B cell (primary cell): ENCODE measurements at places on chromosomes 5 and 9. TPM values are rescaled to one million over a fixed set of nuclear protein-coding genes. Genes with fewer than 3 reads are reported as not detected.

DNA sequence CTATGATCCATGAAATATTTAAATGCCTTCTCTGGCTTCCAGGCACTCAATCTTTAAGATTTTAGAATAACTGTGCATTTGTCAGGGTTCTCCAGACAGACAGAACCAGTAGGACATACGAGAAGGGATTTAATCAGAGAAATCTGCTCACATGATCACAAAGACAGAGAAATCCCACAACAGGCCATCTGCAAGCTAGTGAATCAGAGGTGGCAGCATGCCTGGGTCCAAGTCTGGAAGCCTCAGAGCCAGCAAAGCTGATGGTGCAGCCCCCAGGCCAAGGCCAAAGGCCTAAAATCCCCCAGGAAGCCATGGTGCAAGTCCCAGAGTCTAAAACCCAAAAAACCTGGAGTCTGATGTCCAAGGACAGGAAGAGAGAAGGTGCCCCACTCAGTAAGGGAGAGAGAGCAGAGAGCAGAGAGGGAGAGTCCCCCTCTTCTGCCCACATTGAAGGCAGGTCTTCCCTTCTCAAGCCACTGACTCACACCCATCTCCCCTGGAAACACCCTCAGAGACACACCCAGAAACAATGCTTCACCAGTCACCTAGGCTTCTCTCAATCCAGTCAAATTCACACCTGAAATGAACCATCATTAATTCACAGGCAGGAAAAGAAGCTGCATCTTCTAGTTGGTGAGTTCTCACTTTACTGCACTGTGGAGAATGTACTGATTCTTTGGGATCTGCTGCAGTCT is 48.7 kb downstream of the CAMSAP1 start:
- no peaks in the 10 kb centered on the region for H3K27me3 ChIP-seq
- DNase-seq, result no peak
- no peak overlapping the region for H3K4me3 ChIP-seq
- no peak overlapping the region for H3K27ac ChIP-seq
- no peaks in the 10 kb centered on the region for H3K4me1 ChIP-seq

GRCh38 chr9:13267743-13268142 is 11.7 kb downstream of the MPDZ start:
- no peaks in the 10 kb centered on the region for H3K27me3 ChIP-seq
- no peak for DNase-seq
- H3K4me3 ChIP-seq, result no peak overlapping the region
- H3K36me3 ChIP-seq, result no peaks in the 10 kb centered on the region
- no peaks in the 10 kb centered on the region for H3K4me1 ChIP-seq

DNA sequence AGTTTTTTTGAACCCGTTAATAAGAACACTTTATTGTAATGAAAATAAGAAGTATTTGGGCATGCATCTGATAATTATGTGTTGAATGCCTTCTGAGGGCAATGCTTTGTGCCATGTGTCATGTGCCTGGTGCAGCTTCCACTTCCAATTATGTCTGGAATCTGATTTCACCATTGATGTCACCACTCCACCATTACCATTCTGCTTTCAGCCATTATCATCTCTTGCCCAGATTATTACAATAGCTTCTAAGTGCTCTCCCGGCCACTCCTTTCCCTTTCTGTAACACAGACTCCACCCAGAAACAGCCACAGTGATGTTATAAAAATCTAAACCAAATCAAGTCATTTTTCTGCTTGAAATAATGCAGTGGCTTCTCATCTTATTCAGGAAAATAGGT is 171.7 kb downstream of the C9orf152 start:
- no peak overlapping the region for H3K27ac ChIP-seq
- no peaks in the 10 kb centered on the region for H3K4me1 ChIP-seq
- no peaks in the 10 kb centered on the region for H3K36me3 ChIP-seq
- H3K4me3 ChIP-seq, result no peak overlapping the region
- no peaks in the 10 kb centered on the region for H3K27me3 ChIP-seq

GABBR2 gene
- polyA plus RNA-seq, result 0.03 TPM in 1 of 2 replicates, not detected in the other

- H3K4me3 ChIP-seq, result no peak overlapping the region
- H3K27me3 ChIP-seq, result no peaks in the 10 kb centered on the region
- no peaks in the 10 kb centered on the region for H3K4me1 ChIP-seq
- DNase-seq, result no peak
- H3K36me3 ChIP-seq, result no peaks in the 10 kb centered on the region
Observed at GRCh38 chr9:112501287-112501686, 14.7 kb downstream of the KIAA1958 start.

DNA sequence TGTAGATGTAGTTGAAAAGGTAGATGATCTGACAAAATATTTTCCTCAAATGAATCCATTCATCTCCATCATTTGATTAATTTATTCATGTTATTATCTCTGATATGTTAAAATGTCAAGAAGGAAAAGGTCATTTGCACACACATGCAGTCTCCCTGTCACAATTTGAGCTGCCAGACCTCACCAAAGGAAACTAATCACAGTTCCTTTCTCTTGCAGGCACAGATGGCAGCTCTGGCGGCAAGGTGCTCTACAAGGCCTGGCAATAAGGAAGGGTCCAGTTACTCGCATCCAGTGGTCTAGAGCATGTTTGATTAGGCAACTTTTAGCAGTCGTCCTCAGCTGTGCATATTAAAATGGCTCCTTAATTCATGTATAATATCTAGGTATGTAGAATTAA is 120.1 kb downstream of the FEM1C start:
- H3K36me3 ChIP-seq, result no peaks in the 10 kb centered on the region
- no peaks in the 10 kb centered on the region for H3K27me3 ChIP-seq
- H3K27ac ChIP-seq, result no peak overlapping the region
- no peak for DNase-seq
- H3K4me3 ChIP-seq, result no peak overlapping the region

QRFP gene
- polyA plus RNA-seq, result 0.07 TPM in 1 of 2 replicates, not detected in the other

GRCh38 chr5:96716716-96717115 is 54.5 kb downstream of the CAST start:
- H3K36me3 ChIP-seq, result peaks cover 1% of the 10 kb centered on the region
- no peak overlapping the region for H3K27ac ChIP-seq
- H3K4me3 ChIP-seq, result no peak overlapping the region
- peaks cover 8% of the 10 kb centered on the region for H3K4me1 ChIP-seq

CTXN3 gene
- polyA plus RNA-seq, result not detected in 2 replicates

DNA sequence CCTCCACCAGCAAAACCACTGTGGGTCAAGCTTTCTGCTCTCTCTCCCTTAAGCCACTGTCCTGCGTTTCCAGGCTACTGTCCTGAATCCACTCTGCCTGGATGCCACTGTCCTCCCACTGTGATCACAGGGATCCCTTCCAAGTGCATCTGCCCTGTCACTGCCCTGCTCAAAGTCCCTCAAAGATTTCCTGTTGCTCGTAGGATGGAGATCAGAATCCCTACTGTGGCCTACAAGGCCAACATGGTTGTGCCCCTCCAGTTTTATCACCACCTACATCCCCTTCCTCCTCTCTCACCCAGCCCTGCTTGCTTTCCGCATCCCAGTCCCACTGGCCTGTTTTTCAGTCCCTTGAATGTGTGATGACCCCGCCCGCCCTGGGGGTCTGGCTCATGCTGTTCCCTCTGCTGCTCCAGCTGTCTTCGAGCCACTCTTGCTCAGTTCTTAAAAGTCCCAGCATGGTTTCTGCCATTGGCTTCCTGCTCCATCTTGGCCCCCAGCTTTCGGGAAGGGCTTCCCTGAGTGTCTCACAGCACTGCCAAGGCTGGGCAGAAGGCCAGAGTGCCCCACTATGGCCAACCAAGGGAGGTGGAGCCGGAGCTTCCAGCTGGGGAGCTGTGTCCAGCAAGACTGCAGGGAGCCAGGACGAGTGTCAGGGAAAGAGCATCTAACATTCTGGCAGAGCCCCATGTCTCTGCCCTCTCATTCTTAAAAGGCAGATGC is 12.9 kb upstream of the FRRS1L start:
- H3K4me1 ChIP-seq, result no peaks in the 10 kb centered on the region
- no peak overlapping the region for H3K27ac ChIP-seq
- no peak for DNase-seq
- H3K4me3 ChIP-seq, result no peak overlapping the region

GRCh38 chr5:115774684-115775083 is 41.8 kb downstream of the CDO1 start:
- H3K4me1 ChIP-seq, result no peaks in the 10 kb centered on the region
- H3K27ac ChIP-seq, result no peak overlapping the region
- no peak overlapping the region for H3K4me3 ChIP-seq
- no peak for DNase-seq
- H3K36me3 ChIP-seq, result no peaks in the 10 kb centered on the region
- no peaks in the 10 kb centered on the region for H3K27me3 ChIP-seq

GRCh38 chr9:5920860-5921328 is 30.2 kb downstream of the MLANA start:
- H3K27ac ChIP-seq, result no peak overlapping the region
- H3K27me3 ChIP-seq, result no peaks in the 10 kb centered on the region
- no peaks in the 10 kb centered on the region for H3K36me3 ChIP-seq
- no peak for DNase-seq
- no peak overlapping the region for H3K4me3 ChIP-seq

TMEFF1 gene
- polyA plus RNA-seq, result not detected in 2 replicates

GRCh38 chr9:71270554-71270953 is 149.1 kb upstream of the TRPM3 start:
- no peaks in the 10 kb centered on the region for H3K27me3 ChIP-seq
- no peaks in the 10 kb centered on the region for H3K4me1 ChIP-seq
- H3K36me3 ChIP-seq, result no peaks in the 10 kb centered on the region
- H3K4me3 ChIP-seq, result no peak overlapping the region
- no peak overlapping the region for H3K27ac ChIP-seq

DNA sequence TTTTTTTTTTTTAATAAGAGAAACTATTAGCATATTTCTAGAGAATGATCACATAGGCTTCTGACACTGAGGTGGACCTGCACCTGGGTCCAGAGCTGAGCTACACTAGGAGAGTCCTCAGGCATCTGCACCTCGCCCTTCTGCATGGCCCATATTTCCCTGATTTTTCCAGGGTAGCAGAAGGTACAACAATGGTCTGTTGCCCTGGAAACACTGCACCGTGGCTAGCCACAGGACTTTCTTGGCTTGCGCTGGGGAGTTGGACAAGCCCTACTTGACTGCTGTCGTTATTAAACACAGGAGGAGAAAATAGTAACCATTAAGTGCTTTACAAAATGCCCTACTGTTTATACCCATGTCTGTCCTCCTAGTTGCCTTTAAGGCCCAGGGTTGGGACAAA is 615.7 kb upstream of the MEF2C start:
- H3K27me3 ChIP-seq, result no peaks in the 10 kb centered on the region
- no peak overlapping the region for H3K27ac ChIP-seq
- H3K4me3 ChIP-seq, result no peak overlapping the region
- DNase-seq, result no peak
- no peaks in the 10 kb centered on the region for H3K36me3 ChIP-seq
- no peaks in the 10 kb centered on the region for H3K4me1 ChIP-seq

TAF11L10 gene
- not detected in 2 replicates for polyA plus RNA-seq

DNA sequence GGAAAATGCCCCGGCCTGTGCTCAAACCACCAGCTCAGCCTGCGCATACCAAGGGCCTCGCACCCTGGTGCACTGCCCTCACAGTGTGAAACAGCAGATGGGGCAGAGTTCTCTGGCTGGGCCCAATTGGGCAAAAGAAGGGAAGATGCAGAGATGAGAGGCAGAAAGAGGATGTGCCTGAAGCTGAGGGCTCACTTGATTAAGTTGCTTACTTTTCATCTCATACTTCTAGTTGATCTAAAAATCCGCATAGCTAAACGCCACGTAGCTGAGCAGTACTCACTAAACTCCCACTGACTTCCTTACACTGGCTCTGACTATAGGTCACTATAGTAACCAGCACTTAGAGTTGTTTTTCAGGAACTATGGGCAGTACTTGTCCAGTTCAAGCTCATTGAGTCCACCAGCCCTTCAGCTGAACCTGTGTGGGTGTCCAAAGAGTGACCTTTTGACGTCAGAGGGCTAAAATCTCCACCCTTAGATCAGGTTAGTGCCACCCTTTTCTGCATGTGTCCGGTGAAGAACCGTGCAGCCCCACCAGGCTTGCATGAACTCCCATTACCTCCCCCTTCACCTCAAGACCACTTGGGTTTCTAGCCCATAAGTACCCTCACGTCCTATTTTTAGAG is 215.2 kb downstream of the AUH start:
- no peak overlapping the region for H3K4me3 ChIP-seq
- no peak overlapping the region for H3K27ac ChIP-seq
